ENCODE measurements at places on chromosomes 7 and 10.
A peak's percentile ranks its signal among the peaks of the same experiment; 100 is the strongest.

GRCh38 chr10:117666166-117666565 lies 123.6 kb downstream of the EMX2 start:
- no peak for DNase-seq

DNA sequence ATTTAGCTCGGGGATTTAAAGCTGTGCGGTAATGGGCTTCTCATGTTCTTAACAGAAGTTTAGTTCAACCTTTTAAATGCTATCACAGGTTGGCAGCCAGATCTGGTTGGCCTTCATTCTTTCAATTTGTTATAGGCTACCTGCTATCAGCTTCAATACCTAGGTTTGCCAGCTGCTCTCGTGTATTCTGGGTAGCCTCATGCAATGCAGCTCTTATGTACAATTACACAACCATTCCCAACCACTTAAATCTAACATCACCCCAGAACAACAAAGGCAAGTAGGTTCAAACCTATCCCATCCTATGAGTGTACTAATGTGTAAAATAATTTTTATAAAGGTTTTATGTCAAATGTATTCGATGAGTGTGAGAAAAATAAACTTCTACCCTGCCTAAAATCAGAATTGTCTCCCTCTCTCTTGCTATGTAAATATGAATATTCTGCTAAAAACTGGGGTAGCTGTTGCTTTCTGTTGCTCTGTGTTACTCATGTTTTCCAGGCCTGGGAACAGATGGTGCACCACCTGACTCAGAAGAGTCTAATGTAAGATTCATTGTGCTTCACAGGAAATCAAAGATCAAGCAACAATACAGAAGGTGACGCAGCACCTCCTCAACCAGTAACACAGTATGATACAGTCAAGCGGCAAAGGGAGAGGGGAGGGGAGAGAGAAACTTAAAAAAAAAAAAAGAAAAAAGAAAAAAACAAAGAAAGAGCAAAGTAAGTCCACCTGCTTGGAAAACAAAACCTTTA lies 188.6 kb downstream of the ETV1 start:
- DNase-seq: no peak

DNA sequence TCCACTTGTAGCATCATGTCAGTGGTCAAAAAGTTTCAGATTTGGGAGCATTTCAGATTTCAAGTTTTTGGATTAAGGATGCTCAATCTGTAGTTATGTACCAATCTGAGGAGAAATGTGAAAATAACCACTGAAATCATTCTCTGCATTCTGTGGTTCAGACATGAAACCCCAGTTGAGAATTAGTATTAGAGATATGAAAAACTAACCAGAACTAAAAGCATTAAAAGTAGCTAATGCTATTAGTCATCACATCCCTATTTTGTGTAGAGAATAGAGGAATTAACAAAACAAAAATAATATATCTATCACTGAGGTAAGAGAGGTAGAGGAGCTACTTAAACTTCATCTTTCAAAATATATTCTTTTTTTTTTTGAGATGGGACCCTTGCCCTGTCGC lies 28.0 kb downstream of the MICU1 start:
- no peak for DNase-seq

DNA sequence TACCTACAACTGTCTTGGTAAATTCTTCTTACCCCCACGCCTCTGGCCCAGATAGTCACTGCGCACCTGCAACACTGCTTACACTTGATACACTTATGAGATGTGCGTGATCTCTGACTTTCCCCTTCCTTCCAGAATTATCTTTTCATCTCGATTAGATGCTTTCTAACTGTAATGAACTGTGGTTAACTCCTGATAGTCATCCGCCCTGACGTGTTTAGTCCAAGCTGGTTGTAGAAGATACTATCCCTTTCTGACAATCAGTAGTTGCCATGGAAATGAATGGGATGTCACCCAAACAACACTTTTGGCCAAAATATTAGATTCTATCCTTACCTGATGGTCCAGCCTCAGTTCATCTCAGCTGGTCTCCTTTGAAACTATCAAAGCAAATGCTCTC lies 241.5 kb downstream of the ADAM12 start:
- no peak for DNase-seq

GRCh38 chr7:73343671-73344380 lies 15.9 kb downstream of the FKBP6 start:
- DNase-seq: no peak

- DNase-seq: no peak
Measured at GRCh38 chr7:78074713-78075112, 276.1 kb downstream of the PHTF2 start.

DNA sequence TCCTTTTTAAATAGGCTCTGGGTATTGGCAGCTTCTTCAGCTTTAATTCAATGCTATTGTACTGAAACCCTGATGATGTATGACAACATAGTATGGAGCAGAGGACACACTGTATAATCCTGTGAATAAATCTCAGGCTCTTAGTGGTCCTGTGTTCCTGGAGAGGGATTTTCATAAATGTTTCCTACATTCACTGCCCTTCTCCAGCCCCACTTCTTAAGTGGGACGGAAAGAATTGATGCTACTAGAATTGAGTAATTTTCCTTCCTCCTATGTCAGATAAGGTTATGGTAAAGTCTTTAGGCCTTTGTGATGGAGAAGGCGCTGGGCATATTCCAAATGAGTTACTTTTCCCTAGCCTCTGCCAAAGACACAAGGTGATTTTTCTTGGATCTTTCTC lies 779.4 kb downstream of the TNS3 start:
- no peak for DNase-seq

DNA sequence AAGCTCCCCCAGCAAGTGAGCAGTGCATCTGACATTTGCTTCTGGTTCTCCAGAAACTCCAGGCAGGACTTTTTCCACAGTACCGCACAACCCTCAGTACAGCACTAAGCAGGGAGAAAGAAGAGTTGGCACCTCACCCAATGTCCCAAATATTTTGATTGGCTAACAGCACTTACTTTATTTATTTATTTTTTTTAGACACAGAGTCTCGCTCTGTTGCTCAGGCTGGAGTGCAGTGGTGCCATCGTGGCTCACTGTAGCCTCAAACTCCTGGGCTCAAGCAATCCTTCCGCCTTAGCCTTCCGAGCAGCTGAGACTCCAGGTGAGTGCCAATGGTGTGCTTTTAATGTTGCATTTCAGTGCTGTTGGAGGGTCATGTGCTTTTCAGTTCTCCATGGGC lies 200.3 kb upstream of the ZMIZ1 start:
- no peak for DNase-seq

- DNase-seq: peak; percentile 52
Measured at GRCh38 chr7:92781117-92781720, 55.2 kb downstream of the CDK6 start.

DNA sequence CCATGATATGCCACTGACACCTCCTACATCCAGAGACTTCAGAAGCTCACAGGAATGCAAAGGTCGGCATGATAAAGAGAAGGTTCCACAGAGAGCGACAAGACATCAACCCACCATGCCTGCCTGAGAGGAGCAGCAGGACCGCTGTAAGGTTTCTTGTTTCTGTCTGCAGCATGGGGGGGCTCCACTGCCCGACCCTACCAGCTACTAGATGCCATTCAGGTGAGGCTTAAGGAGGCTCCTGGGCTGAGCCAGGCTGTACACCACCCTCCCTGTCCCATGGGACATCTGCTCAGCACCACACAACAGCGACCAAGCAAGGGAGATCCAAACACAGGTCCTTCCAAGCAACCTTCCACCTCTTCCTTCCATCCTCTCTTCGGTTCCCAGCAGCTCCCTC lies 234.6 kb downstream of the TNS3 start:
- DNase-seq: no peak

DNA sequence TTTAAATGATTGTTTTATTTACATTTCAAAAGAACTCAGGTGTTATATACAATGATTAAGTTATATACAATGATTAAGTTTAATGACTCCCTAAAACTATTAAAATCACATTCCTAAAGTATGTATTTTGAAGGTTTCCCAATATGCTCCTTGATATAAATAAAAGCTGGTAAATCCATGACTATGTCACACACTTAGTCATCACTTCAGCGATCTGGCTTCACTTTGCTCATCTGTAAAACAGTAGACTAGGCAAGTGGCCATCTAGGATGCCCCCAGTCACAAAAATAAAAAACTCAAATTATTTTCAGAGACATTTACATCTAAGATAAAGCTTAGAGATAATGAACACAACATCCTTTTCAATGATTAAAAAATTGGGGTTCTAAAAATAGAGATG lies 10.8 kb downstream of the ICA1 start:
- no peak for DNase-seq

DNA sequence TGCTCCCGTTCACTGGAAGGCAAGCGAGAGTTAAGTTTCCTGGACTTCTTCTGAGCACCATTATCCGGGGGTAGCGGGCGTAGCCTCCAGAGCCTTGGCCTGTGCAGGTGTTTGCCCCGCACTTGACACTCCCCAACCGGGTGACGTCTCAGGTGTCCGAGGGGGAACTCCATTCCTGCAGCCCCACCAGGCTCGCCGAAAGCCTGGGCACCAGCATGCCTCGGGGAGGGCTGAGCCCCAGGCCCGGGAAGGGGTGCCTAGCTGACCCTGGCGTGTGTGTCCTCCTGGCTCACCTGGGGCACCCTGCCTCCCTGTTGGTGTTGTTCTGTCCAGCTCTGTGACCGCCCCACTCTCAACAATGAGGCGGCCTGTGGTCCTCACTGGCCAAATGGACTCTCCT lies 109.4 kb upstream of the GPR26 start:
- DNase-seq: no peak

- DNase-seq: no peak
Measured at GRCh38 chr10:4357911-4358310, 468.1 kb upstream of the AKR1E2 start.

DNA sequence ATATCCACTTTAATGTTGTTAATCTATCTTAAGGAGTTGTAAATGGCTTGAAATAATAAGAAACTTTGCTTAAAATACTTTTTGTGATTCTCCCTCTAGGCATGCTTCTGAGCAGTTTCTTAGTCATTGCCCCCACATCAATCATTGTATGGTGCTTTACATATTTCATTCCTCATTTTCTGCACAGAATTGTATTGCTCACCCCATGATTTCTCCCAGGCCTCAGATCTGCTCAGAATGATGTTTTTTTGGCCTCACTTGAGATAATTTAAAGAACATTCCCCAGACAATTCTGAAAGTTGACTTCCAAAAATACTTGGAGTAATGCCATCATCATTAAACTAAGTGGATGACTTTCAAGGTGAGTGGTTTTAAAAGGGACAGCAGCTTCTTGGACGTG lies 82.1 kb upstream of the PRPS1L1 start:
- no peak for DNase-seq

DNA sequence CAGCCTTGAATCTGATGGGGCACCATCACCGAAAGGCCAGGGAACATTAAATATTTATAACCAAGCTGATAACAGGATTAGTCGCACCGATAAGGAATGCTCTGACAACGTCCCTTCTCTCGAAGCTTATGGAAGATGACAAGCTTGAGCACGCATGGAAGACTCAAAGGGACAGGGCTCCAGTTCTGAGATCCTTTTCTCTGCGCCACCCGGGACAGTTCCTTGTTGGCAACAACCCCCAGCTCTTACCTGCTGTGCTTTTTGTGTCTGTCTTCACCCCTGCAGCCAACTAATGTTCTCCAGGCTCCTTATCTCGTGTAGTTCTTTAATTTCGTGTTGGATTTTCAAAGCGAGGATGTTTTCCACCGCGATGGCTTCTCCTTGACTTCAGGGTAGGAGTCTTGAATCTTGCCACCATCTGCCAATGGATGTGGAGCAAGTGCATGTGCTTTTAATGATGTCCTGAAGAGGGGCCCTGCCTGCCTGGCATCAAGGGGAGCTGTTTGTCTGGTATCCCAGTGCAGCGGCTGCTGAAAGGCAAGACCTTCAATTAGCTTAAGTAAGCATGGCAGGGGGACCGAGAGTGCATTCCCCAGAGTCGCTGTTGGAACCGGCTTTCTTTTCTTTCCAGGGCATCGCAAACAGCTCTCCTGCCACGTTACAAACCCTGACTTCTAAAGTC lies 354 bp upstream of the FERD3L start:
- DNase-seq: no peak

- no peak for DNase-seq
Measured at GRCh38 chr10:118210276-118210675, 131.8 kb downstream of the FAM204A start.

DNA sequence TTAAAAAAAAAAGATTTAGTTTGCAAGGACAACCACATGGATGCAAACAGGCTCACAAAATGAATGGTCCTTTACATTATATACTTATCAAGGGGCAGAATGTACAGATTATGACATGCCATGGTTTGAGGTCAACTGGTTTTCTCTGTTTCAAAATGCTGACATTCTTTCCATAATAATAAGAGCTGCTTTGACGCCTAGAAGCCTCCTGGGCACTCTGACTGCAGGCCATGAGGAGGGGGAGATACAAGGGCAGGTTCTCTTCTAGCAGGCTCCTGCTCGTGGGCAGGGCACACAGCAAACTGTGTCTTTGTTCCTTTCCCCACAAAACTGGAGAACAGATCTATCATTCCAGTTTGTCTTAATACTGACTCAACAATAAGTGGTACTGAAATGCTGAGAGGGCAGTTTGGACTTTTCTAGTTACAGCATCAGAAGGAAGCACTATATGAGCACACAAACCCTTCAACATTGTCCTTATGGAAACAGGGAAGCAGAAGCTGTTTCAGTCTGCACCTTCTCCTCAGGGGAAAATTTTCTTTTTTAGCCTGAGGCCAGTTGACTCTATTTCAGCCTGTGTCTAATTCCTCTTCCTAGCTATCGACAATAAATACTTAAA lies 314.9 kb upstream of the AOAH start:
- DNase-seq: no peak

GRCh38 chr7:39605087-39605486 lies 18.3 kb upstream of the RALA start:
- DNase-seq: no peak

DNA sequence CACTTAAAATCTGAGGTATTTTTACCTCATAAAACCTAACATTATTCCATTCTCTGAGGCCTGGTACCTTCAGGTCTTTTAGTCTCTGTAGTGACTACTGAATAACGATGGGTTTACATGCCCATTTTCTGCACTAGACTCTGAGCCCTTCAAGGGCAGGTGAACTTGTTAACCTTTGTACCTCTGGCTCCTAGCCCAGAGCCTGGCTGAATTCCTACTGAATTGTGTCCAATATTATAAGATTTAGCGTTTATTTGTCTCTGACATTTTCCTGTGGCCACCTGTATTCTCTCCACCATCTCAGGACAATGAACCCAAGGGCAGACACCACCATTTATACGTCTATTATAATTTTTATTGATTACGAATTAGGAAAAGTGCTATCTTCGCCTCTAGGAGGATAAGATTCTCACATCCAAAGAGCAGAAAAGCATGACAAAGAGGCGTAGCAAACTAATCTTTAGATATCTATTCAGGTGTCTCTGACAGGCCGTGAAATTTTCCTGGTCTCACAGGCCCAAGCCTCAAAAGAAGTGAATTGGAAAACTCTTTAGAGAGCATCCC lies 27.9 kb upstream of the HNRNPH3 start:
- no peak for DNase-seq

- no peak for DNase-seq
Measured at GRCh38 chr7:29875741-29876140, 69.4 kb downstream of the WIPF3 start.
